ENCODE measurements at places on chromosomes 7 and 10.
A peak's percentile ranks its signal among the peaks of the same experiment; 100 is the strongest.

GRCh38 chr7:21902240-21902639 lies 43.5 kb downstream of the CDCA7L start:
- DNase-seq, result peak; percentile 48

GRCh38 chr7:76187272-76187671 lies 14.4 kb upstream of the SRRM3 start:
- no peak for DNase-seq

- DNase-seq, result peak; percentile 81
Measured at GRCh38 chr7:128827248-128827958, 2.8 kb upstream of the FLNC start.

DNA sequence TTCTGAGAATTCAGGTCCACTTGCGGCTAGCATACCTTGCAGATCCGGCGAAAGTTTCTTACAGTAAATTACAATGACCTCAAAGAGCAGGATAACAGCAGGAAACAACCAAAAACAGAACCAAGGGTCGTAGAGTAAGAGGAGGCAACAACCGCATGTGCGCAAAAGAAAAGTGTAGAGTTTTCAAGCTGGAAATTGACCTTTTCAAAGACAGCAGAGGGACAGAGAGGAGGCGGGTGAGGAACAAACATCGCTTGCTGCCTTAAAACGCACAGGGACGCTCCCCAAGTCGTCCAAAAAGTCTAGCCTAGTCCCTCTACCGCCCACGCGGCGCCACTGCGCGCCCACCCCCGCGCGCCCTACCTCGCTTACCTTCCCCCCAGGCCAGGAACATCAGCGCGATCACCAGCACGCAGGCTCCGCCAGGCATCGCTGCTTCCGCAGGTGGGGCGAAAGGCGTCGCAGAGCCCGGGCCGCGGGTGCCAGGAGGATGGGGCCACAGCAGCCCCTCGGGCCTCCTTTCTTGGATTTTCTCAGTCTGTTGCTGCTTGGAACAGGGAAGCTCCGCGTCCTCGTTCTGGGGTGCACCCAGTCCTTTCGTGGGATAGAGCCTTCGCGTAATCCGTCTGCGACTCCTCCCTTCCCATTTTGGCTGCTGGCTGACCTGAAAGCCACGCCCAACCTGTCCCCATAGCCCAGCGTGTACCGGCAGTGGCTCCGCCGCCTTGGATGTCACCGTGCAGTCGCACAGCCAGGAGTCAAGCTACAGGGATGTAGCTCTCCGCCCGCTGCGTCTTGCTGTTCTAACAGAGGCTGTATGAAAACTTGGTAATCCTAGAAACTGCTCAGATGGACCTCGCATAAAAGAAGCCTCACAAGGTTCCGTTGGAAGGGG lies at the start of gene VWDE:
TSS of gene VWDE (minus strand) at position 579 of the 895 bp plus-strand sequence. CDS start at position 430, 149 bp downstream.
- peak; percentile 9 for DNase-seq

- no peak for DNase-seq
Measured at GRCh38 chr10:26225322-26225721, 8.7 kb downstream of the GAD2 start.

DNA sequence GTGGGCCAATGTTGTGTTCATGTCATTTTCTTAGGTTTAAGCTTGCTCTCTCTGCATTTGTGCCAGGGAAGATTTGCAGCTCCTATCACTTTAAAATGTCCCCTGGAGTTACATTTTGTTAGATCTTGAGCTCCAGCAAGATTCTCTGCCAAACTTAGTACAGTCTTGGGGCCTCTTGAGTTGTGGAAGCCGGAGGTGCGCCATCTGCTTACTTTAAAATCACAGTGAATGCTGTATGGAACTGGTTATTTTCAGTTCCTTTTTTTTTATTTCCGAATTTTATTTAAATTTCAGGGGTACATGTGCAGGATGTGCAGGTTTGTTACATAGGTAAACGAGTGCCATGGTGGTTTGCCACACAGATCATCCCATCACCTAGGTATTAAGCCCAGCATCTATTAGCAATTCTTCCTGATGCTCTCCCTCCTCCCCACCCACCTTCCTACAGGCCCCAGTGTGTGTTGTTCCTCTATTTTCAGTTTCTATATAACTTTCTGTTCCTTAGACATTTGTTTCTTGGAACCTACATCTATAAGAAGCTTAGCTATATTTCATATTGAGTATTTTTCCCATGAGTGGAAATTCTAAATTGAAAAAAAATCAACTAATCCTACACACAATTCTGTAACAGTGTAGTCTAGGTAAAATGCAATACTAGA lies 114.4 kb upstream of the CREB5 start:
- DNase-seq, result no peak

DNA sequence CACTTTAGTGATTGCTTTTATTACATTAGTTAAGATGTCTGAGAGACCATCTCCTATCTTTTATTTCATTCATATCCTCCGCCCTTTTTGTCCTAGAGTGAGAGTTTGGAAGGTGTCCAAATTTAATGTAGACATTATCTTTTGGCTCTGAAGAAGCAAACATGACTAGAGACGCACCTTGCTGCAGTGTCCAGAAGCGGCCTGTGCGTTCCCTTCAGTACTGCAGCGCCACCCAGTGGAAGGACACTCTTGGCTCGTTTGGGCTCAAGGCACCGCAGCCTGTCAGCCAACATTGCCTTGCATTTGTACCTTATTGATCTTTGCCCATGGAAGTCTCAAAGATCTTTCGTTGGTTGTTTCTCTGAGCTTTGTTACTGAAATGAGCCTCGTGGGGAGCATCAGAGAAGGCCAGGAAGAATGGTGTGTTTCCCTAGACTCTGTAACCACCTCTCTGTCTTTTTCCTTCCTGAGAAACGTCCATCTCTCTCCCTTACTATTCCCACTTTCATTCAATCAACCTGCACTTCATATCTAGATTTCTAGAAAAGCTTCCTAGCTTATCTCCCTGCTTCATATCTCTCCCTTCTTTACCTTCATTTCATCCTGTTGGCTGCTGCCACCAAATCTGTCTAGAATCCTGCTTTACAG lies 10.4 kb upstream of the CLCN1 start:
- DNase-seq, result no peak

DNA sequence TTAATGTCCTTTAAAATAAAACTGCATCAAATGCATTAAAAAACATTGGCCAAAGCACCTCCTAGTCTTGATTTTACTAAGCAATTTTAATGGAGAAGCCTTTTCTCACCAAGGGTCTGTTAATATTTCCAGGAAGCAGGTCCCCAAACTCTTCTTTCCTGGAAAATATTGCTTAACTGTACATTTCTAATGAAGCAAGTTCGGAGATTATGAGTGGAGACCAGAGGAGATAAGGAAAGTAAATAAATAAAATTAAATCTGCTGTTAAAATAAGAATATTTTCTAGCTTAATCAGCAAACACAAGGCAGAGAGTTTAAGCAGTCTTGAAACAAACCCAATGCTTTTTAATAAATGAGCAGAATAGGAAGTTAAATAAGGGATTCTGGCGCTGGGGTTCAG lies 322.4 kb downstream of the PTEN start:
- DNase-seq, result no peak

- no peak for DNase-seq
Measured at GRCh38 chr7:110336423-110336822, 754.5 kb upstream of the LRRN3 start.

GRCh38 chr10:124308056-124308645 lies 110.6 kb downstream of the OAT start:
- DNase-seq, result no peak

GRCh38 chr7:74582447-74583039 lies 75.0 kb upstream of the GTF2I start:
- no peak for DNase-seq

DNA sequence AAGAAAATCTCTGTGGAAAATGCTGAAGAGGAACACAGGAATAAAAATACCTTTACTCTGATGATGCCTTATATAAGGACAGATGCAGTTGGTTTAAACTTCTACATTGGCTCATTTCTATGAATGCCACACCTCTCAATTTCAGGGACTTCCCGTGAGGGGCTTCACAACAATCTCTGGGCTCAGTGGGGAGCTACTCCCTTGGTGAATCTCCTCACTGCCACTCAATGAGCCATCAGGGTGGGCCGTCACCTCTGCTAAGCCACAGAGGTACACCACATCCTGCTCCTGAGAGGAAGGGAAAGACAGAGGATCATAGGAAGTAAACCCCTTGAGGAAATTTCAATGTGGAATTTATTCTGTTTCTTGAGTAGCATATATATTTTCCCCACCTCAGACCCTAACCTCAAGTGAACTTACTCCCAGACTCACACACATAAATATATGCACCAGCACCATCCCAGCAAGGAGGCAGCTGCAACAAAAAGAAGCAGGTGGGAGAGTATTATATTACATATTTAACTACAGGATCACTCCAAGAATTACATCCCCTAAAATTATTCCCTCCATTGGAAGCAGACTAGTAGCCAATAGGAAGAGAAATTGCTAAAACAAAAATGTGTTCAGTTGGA lies 63.3 kb upstream of the PRSS1 start:
- no peak for DNase-seq

GRCh38 chr7:29325476-29325875 lies 130.9 kb downstream of the CHN2 start:
- DNase-seq, result no peak

- no peak for DNase-seq
Measured at GRCh38 chr10:26448706-26449435, 10.7 kb downstream of the APBB1IP start.

DNA sequence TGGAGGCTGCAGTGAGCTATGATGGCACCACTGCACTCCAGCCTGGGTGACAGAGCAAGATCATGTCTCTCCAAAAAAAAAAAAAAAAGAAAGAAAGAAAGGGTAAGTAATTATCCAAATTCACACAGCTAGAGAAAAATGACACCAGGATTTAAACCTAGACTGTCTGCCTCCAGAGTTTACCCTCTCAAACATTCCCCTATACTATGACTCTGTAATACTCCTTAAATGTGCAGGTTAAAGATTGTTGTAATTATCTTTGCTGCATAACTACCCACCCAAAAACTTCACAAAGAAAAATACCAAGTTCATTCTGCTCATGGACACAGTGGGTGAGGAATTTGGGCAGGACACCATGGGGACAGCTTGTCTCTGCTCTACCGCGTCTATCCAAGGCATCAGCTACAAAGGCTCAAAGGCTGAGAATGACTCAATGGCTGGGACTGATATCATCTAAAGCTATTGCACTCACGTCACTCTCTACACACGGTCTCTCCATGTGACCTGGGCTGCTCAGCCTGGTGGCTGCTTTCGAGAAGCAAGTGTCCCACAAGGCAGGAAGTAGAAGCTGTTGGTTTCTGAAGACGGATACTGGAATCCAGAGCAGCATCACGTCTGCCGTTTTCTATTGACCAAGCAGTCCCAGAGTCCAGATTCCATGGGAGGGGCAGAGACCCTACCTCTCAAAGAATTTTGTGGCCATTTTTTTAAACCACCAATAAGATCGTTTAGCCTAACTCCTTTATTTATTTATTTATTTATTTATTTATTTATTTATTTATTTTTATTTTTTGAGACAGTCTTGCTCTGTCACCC lies 185.7 kb upstream of the AUTS2 start:
- DNase-seq, result peak; percentile 67

DNA sequence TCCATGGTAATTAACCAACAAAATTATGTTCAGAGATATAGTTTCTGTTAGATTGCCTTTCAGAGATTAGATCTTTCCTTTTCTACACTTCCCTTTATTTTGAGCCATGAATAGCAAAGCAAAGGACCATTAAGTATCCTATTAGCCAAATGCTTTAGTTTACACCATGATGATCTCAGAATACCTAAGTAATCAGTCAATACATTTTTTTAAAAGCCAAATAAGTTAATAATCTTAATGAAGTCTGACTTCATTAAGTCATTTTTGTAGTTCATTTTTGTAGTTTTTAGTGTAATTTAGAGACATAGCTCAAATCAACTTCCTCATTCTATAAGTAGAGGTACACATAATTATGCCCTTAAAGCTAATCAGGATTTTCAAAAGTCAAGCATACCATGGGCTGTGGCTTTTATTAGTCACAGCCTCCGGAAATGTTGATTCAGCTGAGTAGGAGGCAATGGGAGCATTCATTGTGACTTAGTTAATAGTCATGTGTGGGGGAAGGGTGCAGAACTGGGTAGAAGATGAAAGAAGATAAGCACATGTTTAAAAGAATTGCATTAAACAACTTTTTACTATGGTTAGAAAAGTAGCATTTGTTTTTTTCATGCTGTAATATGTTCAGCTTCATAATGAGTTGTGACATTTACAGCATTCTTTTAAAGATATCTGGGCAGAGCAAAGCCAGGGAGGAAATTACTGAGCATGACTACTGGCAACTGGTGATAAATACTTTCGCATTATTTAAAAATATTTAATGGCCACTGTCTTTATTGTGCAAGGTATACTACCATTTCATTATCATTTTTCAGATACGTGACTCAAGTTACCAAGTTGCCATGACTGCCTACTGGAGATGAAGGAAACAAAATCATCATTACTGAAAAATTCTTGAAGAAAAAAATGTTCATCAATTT lies 57.3 kb upstream of the CCDC71L start:
- DNase-seq, result peak; percentile 99

DNA sequence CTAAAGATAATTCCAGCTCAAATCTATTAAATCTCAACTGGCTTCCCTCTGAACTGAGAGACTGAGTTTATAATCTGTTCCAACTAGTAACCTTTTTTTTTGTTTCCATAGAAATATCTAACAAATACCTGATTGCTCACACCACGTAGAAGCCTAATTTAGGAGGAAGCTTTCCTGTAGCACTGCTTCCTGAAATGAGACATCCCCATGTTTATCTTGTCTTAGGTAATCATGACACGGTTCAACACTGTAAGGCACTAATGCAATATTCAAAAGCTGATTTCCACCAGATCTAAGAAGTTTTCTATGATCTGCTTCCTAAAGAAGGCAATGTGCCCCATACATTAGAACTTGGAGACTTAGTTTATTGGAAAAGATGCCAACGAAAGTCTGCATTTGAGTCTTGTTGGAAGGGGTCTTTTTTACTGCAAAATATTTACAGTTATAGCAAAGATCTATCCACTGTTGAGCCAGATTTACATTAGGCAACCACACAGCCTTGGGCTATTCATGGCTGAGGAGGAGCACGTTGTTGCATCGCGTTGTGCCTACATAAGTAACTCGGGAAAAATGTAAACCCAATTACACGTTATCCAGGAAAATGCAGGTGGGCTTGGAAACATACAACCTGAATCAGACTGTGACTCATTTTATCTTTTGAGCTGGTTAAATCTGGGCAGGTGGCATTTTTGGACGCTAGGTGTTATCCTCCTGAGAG lies 66.3 kb downstream of the VIPR2 start:
- DNase-seq, result no peak

- no peak for DNase-seq
Measured at GRCh38 chr10:130481076-130481930, 345.1 kb downstream of the GLRX3 start.

DNA sequence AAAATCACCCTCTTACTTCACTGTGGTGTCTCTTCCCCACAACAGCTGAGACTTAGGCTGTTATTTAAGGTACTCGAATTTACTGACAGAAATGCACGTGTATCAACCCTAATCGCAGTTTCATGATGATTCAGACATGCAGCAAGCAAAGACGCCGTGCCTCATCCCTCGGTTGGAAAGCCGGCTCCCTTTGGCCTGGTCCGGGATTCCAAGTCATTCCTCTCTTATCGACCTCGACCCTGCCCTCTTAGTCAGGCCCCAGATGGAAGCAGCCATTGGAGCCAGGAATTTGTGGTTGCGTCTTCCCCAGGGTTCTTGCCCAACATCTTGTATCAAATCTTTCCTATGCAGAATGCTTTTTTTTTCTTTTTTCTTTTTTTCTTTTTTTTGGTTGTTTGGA lies 229.5 kb downstream of the GATA3 start:
- DNase-seq, result no peak

- DNase-seq, result peak; percentile 86
Measured at GRCh38 chr10:68871731-68872342, 29.3 kb upstream of the DDX50 start.

GRCh38 chr10:78437998-78438906 lies 404.6 kb downstream of the RPS24 start:
- no peak for DNase-seq

GRCh38 chr7:92994901-92995300 lies 122.9 kb downstream of the SAMD9 start:
- DNase-seq, result no peak

Measured in fibroblast of upper back skin (primary cell).